Astrocyte (in vitro differentiated cells and primary cell): ENCODE measurements at places on chromosomes 2 and 18. TPM values are rescaled to one million over a fixed set of nuclear protein-coding genes. Genes with fewer than 3 reads are reported as not detected.

Gene MOGAT1
- not detected in 2 replicates for total RNA-seq

Gene MXD1
- 26.2 and 29.2 TPM in 2 replicates for total RNA-seq

Gene RAD51AP2
- 0.10 TPM in 1 of 2 replicates, not detected in the other for total RNA-seq

DNA sequence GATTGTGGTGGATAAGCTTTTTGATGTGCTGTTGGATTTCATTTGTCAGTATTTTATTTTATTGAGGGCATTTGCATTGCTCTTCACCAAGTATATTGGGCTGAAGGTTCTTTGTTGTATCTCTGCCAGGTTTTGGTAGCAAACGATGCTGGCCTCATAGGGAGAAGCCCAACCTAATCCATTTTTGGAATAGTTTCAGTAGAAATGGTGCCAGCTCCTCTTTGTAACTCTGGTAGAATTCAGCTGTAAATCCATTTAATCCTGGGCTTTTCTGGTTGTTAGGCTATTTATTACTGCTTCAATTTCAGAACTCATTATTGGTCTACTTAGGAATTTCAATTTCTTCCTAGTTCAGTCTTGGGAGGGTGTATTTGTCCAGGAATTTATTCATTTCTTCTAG lies 309.8 kb upstream of the SETBP1 start:
- no peaks in the 10 kb centered on the region for H3K36me3 ChIP-seq
- DNase-seq = no peak
- H3K4me1 ChIP-seq = no peaks in the 10 kb centered on the region
- H3K4me3 ChIP-seq = no peak overlapping the region
- no peak overlapping the region for H3K27ac ChIP-seq
- H3K27me3 ChIP-seq = no peaks in the 10 kb centered on the region

Gene CROCC2
- total RNA-seq = not detected in 2 replicates

DNA sequence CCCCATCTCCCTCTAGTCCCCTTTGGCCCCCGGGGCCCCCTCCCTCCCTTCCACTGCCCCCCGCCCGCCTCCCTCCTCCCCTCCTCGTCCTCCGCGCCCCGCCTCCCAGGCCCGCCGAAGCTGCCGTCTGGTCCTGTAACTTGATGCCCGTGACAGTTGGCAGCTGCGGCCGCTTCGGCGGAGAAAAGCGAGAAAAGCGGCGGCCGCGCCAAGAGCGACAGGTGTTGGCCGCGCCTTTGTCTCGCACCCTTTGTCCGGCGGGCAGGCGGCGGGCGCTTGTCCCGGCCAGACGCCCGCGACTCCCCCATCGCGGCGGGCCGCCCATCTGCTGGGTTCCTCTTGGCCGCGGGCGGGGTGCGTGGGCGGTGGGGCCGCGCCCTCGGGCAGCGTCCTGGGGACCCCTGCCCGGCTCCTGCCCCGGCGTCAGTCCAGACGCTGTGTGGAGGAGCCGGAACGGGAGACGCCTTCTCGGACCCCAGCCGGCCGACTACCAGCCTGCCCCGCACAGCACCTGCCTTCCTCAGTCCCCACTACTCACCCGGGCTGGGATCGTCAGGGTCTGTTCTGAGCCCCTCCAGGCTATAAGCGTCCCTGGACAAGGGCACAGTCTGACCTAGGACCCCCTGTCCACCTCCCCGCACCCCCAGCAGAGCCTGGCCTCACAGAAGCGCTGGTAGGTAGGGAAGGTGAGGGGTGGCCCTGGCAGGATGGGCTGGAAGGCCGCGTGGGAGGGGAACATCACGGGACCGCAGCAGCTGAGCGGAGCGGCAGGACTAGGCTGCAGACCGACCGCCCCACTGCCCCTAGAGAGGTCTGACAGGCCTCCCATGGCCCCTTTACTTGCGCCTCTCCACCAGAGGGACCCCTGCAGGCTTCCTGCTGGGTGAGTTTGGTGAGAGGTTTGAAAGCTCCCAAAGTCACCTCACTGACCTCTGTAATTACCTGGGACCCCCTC lies 1.2 kb upstream of the HES6 start:
- no peak overlapping the region for H3K4me3 ChIP-seq
- H3K4me1 ChIP-seq = no peaks in the 10 kb centered on the region
- peaks cover 13% of the 10 kb centered on the region for H3K27me3 ChIP-seq
- DNase-seq = peak; percentile 18
- no peak overlapping the region for H3K27ac ChIP-seq
- H3K36me3 ChIP-seq = no peaks in the 10 kb centered on the region

DNA sequence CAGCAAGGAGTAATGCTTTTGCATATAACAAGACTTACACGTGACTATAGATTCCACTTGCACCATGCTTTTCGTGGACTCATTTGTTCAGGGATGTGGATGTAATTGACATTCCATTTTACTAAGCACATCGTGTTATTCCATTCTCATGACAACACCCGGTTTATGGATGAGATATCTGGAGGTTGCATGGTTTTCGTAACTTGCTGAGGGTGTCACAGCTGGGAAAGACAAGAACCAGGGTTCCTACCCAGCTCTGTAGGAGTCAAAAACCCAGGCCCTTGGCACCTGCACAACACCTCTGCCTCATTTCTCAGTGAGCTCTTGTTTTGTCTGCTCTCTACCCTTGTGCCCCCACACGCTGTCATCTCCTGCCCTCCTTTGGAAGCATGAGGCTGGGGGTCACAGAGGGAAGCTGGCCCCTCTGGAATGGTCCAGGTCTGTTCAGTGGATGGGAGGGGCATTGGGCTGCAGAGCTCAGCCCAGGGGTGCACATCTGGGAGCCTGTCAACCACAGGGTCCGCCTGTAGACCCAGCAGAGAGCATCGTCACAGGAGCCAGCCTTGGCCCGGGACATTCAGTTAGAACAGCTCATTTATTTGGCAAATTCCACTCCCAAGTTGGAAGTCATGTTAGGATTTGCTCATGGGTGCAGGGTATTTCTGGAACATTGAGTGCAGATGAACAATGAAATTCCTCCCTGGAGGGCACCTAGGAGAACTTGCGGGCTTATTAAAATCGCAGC lies 120.1 kb upstream of the TWIST2 start:
- H3K4me1 ChIP-seq = peaks cover 16% of the 10 kb centered on the region
- no peaks in the 10 kb centered on the region for H3K36me3 ChIP-seq
- no peak overlapping the region for H3K4me3 ChIP-seq

Gene TCF4
- total RNA-seq = 105 and 115 TPM in 2 replicates

Gene ACP1
- 99.1 and 114 TPM in 2 replicates for total RNA-seq

DNA sequence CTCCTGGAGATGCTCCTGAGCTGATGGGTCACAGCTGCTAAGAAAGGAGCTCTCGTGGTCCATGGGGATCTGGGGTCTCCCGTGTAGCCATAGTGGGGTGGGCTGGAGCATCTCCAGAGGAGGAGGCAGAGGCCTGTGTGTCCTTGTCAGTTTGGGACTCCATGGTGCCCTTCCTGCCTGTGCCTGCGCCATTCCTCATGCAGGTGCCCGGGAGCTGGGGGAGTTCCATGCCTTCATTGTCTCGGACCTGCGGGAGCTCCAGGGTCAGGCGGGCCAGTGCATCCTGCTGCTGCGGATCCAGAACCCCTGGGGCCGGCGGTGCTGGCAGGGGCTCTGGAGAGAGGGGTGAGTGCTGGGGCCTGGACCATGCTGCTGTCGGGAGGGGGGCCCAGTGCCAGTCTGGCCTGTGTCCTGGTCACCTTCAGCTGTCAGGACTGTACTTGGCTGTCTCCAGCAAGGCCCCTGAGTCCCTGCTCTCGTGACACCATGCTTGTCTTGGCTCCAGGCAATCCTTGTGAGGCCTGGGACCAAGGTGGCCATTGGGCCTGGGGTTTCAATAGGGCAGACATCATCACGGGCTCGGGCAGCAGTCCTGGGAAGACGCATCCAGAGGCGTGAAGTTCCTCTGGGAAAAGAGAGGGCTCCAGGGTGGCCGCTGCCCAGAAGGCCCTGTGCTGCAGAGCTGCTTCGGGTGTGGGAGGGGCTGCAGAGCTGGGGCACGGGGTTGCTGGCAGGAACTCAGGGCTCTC lies 7.3 kb downstream of the CAPN10 start:
- DNase-seq = no peak
- peaks cover 11% of the 10 kb centered on the region for H3K4me1 ChIP-seq
- H3K36me3 ChIP-seq = peaks cover 4% of the 10 kb centered on the region
- no peak overlapping the region for H3K27ac ChIP-seq

Gene DIS3L2
- 20.5 and 24.0 TPM in 2 replicates for total RNA-seq

Gene NMUR1
- total RNA-seq = not detected in 2 replicates

DNA sequence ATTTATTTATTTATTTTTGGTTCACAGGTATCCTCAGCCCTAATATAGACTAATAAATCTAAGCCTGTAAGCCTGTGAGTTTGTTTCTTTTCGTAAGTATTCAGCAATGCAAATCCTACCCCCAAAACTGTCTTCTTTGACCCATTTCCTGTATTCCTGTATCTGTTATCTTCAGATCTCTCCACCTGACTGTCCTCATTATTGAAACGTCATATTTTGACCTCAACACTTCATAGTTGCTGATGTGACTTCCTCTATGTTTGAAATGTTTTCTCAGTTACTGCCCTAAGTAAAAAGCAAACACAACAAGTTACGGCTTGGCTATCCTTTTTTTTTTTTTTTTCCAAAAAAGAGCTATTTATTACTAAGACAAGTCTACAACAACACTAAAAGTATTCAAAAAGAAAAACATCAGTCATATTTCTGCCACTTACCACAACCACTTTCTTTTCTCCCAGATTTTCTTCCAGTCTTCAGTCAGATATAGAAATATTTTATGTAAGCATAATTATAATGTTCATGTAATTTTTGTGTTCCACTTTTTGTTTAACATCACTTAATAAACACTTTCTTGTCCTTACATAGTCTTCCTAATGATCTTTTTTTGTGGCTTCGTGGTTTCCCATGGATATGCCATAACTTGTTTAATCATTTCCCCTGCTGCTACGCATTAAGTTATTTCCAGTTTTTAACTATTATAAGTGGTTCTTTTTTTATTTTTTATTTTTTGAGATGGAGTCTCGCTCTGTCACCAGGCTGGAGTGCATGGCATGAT lies 45.0 kb upstream of the EML4 start:
- DNase-seq = peak; percentile 33
- no peak overlapping the region for H3K27ac ChIP-seq
- H3K27me3 ChIP-seq = no peaks in the 10 kb centered on the region
- H3K4me1 ChIP-seq = peaks cover 6% of the 10 kb centered on the region
- no peak overlapping the region for H3K4me3 ChIP-seq
- no peaks in the 10 kb centered on the region for H3K36me3 ChIP-seq

- no peaks in the 10 kb centered on the region for H3K27me3 ChIP-seq
- DNase-seq = no peak
- no peaks in the 10 kb centered on the region for H3K36me3 ChIP-seq
- H3K4me1 ChIP-seq = no peaks in the 10 kb centered on the region
- H3K27ac ChIP-seq = no peak overlapping the region
- no peak overlapping the region for H3K4me3 ChIP-seq
These were observed 55.2 kb downstream of the KIF5C start for GRCh38 chr2:148930046-148930775.

DNA sequence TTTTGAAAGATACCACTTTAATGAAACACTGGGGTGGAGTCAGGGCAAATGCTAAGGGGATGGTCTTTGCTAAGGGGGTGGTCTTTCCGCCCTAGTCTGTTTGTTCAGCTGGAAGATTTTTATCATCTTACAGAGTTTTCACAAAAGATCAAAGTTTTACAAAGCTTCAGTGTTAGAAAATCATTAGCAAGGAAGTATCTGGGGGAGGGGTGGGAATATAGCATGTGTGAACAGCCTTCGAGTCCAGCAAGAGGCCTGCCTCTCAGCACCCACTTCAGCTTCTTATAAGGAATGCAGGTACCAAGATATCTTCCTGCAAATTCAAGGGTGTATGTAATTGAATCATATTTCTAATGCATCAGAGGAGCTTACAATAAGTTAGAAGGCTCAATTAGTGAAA lies 112.9 kb downstream of the RAPGEF4 start:
- no peak overlapping the region for H3K27ac ChIP-seq
- H3K36me3 ChIP-seq = no peaks in the 10 kb centered on the region
- no peak overlapping the region for H3K4me3 ChIP-seq
- H3K27me3 ChIP-seq = no peaks in the 10 kb centered on the region
- no peaks in the 10 kb centered on the region for H3K4me1 ChIP-seq

DNA sequence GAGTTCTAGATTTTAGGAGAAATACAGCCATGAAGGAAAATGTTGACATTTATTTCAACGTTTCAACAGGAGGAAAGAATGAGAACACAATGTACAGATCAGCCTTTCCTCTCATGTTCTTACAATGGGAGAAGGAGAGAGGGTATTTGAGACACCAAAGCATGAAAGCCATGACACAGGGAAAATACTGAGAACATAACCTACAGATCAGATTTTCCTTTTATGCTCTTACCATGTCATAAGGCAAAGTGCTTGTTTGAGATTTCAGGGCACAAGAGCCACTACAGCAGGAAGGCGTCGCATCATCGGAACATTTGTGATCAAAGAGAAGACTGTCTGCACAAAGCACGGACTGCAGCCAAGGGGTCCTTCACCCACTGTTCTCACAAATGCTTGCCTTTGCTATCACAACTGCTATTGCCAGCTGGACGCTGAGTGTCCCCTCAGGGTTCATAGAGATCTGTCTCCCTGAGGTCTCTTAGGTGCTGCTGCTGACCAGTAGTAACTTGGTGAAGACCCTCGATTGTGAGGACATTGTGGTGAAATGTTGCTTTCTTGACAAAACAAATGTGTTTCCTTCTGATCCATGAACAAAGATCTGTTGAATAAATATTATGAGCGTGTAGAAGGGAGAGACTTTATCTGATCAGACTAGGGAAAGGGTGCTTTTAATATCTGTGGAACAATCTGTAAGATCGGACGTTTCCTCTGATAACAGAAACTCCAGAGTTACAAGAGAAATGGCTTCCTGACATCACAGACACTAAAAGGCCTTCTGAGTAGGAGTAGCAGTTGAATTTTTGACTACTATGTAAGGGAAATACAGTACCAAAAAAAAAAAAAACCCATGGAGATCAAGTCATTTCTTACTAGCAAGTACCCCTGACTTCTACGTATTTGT lies 6.4 kb upstream of the IL1RL1 start:
- no peaks in the 10 kb centered on the region for H3K36me3 ChIP-seq
- H3K27me3 ChIP-seq = no peaks in the 10 kb centered on the region
- no peaks in the 10 kb centered on the region for H3K4me1 ChIP-seq

DNA sequence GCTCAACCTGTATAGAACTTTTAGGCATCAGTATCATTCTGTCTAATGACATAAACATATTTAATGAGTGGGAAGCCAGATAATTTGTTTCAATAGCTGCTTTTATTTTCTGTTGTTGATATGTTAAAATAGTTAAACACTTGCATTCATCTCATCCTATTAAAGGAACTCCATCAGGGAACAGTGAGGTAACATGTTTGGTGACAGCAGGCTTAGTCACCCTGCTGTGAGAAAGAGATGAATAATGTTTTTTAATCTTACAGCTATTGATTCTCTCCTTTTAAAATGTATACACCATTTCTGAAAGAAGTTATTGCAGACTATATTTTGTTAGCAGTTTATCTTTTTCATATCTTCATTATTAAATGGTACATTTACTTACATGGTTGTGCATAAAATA lies 123.3 kb upstream of the CWC22 start:
- no peaks in the 10 kb centered on the region for H3K36me3 ChIP-seq
- no peak overlapping the region for H3K4me3 ChIP-seq
- H3K27ac ChIP-seq = no peak overlapping the region
- no peaks in the 10 kb centered on the region for H3K27me3 ChIP-seq
- H3K4me1 ChIP-seq = no peaks in the 10 kb centered on the region

GRCh38 chr2:64951306-64951953 lies 37.8 kb upstream of the SLC1A4 start:
- no peak for DNase-seq
- peaks cover 11% of the 10 kb centered on the region for H3K4me1 ChIP-seq
- no peak overlapping the region for H3K4me3 ChIP-seq
- H3K27me3 ChIP-seq = no peaks in the 10 kb centered on the region

GRCh38 chr2:126482582-126483464 lies 173.1 kb upstream of the GYPC start:
- no peak for DNase-seq
- no peaks in the 10 kb centered on the region for H3K27me3 ChIP-seq
- no peaks in the 10 kb centered on the region for H3K4me1 ChIP-seq
- no peak overlapping the region for H3K27ac ChIP-seq
- no peak overlapping the region for H3K4me3 ChIP-seq

GRCh38 chr2:236317938-236318396 lies 53.8 kb upstream of the ASB18 start:
- H3K36me3 ChIP-seq = no peaks in the 10 kb centered on the region
- H3K27ac ChIP-seq = no peak overlapping the region
- H3K4me3 ChIP-seq = no peak overlapping the region
- peaks cover 2% of the 10 kb centered on the region for H3K27me3 ChIP-seq

Gene STPG4
- 0.55 and 0.64 TPM in 2 replicates for total RNA-seq
